ENCODE measurements at places on chromosomes 5 and 9.

DNA sequence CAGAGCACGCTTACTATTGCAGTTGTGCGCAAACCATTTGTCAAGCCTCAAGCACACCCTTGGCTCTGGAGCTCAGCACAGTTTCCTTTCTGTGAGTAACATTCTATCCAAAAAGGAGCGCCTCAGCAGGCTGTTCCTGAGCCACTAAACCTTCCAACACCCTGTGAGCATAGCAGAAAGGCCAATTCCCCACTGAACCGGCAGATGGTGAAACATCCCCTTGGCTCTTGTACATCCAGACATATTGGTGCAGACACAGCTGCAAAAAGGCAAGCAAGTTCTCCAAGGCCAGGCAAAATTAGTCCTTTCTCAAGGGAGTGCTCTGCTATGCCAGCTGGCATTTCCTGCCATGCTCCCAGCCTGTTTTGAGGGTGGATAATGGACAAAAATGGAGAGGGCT, 44.1 kb upstream of the CEMIP2 start:
- DNase-seq: peak; percentile 45

GRCh38 chr5:175621971-175622370, 35.9 kb upstream of the HRH2 start:
- DNase-seq: no peak

DNA sequence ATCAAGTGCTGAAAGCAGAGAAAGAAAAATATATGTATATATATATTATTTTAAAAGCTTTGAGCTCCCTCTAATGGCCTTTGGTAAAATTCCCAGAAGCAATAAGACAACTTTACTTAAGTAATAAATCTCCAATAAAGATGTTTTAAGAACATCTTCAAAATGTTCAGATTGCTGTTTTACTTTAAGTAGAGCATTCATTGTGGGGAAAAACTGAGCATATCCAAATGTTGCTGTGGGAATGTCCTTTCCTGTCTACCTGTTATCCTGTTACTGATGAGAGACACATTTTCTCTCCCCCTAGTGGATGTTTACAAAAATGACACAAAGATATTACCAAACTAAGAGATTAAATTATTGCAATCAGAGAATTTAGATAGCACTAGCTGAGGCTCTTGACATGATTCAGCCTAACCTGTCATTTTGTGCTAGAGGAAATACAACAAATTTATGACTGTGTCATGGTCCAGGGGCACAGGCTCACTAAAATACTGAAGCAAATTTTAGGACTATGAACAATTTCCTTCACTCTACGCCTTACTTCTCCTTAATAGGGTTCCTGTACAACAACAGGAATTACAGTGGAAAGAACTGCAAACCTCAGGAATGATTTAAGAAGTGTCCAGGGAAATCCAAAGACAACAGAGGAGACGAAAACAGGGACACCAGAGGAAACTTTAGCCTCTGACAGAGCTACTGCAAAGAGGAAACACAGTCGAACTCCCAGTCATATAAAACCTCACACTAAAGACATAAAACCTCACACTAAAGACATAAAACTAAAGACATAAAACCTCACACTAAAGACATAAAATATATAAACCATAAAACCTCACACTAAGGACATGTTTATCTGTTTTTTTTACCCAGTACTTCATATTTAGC, 24.3 kb upstream of the PRRC1 start:
- DNase-seq: no peak

- no peak for DNase-seq
Observed at GRCh38 chr9:79286992-79287707, 284.6 kb upstream of the TLE4 start.

GRCh38 chr5:159101685-159102084, 2.0 kb upstream of the EBF1 start:
- no peak for DNase-seq

- DNase-seq: no peak
Observed at GRCh38 chr9:110251212-110251611, 5.1 kb downstream of the TXN start.

DNA sequence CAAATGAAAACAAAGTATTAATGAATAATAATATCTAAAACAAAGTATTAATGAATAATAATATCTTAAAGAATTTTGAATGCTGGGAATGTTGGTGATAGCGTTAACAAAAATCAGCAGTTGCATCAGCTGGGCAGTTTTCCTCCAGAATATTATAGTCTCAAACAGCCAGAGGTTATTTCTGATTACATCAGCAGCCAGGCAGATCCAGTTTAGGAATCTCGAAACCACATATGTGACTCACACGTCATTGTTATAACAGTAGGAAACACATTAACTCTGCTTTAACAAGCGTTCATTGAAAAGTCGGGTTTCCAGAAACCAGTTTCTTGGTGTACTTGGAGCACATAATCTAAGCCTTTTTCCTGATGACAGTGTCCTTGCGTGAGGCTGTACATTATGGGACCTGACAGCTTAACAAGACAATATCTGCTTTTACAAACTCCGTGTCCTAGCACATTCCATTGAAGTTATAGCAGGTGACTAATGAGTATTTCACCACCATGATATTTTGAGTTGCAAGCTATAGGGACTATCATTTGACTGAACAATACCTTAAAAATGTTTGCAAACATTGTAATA, 559.5 kb upstream of the KLF4 start:
- no peak for DNase-seq

DNA sequence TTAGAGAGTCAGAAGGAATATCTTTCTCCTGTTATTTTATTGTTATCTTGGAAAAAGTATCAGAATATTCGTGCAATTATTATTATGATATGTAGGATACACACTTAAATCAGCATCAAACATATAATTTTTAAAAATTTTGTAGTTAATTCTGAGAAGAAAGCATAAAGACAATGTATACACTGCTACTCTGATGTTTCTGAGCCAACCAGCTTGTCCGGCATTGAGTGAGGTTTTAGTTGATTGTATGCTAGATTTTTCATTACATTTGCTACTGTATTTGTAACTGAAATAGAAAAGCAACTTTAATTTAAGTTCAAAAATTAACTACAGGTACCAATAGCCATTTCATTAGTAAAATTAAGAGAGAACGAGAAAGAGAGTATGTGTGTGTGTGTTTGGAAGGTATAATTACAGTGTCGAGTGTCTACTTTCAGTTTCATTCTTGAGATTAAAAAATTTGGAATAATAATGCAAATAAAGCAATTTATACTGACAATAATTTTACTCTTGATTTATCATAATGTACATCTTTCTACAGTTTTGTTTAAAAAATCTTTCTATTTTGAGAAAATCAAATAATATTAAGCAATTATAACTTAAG, 160.4 kb upstream of the CDH12 start:
- no peak for DNase-seq

- DNase-seq: no peak
Observed at GRCh38 chr5:179309383-179309670, 35.9 kb downstream of the ADAMTS2 start.

GRCh38 chr5:74258314-74258665, 382.2 kb downstream of the ENC1 start:
- no peak for DNase-seq

DNA sequence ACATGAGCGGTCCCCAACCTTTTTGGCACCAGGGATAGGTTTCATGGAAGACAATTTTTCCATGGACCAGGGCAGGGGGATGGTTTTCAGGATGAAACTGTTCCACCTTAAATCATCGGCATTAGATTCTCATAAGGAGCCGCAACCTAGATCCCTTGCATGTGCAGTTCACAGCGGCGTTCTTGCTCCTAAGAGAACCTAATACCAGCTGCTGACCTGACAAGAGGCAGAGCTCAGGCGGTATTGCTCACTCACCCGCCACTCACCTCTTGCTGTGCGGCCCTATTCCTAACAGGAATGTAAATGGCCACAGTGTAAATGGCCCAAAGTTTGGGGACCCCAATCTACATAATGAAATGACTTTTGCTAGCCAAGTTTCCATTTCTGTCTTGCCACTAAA, 3.1 kb upstream of the PLIN2 start:
- no peak for DNase-seq

DNA sequence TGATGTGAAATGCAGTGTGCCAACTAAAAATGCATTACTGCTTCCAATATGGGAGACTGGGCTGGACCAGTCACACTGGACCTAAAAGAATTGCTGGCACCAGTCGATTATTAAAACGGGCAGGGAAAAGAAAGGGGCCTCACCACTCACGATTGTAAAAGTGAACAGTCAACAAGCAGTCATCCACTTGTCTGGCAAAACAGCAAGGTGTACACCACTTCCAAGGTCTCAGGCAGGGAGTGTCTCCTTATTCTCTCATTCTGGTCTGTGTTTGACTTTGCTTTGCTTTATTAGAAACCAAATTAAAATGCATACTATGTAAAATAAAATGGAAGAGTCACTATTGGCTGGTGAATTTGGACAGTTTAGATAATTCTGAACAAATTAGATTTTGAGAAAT, 57.8 kb upstream of the TRPM3 start:
- DNase-seq: no peak

- no peak for DNase-seq
Observed at GRCh38 chr9:121298689-121299466, 30.9 kb downstream of the GSN start.

DNA sequence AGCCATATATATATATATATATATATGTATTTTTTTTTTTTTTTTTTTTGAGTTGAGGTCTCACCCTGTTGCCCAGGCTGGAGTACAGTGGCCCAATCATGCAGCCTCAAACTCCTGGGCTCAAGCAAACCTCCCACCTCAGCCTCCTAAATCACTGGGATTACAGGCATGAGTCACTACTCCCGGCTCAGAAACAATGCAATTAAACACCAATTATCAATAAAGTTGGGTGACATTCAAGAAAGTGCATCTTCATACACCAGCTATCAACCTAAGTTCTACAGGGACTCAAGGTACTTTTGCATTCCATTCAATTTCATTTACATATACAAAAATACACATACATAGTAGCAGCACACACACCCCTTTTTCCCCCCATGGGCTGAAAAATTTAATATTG, 7.6 kb downstream of the FAM13B start:
- no peak for DNase-seq

DNA sequence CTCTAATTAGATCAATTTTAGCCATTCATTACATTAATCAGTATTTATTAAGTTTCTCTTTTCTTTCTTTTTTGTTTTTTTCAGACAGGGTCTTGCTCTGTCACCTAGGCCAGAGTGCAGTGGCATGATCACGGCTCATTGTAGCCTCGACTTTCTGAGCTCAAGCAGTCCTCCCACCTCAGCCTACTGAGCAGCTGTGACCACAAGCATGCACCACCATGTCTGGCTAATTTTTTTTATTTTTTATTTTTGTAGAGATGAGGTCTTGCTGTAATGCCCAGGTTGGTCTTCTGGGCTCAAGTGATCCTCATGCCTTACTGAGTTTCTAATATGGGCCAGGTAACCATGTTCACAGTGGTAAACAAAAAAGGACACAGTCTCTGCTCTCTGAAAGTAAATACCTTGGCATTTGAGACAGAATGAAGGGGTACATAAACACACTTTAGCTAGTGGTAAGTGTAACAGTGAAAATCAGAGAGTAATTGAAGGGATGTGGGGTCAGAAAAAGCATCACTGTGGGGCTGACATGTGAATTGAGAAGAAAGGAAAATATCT, 336.3 kb downstream of the ADGRV1 start:
- no peak for DNase-seq

- no peak for DNase-seq
Observed at GRCh38 chr9:92527832-92528521, 7.8 kb downstream of the ECM2 start.

DNA sequence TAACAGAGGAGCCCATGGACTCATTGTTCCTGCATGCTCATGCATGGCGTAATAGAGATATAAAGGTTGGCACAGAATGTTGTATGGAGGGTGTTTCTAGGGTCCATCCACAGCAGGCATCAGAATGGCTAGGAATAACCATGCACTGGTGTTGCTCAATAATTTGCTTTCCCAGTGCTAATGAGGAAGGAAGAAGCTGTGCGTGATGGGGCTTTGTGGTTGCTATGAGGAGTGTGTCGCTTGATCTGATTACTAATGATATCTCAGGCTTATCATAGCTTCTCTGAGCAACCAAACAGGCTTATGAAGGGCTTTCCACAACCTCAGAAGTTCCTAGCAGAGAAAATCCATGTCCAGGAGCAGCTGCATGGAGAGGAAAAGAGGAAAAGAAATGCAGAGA, 151.3 kb upstream of the TRPC7 start:
- DNase-seq: no peak

GRCh38 chr5:128253880-128254279, 170.3 kb downstream of the SLC12A2 start:
- no peak for DNase-seq

DNA sequence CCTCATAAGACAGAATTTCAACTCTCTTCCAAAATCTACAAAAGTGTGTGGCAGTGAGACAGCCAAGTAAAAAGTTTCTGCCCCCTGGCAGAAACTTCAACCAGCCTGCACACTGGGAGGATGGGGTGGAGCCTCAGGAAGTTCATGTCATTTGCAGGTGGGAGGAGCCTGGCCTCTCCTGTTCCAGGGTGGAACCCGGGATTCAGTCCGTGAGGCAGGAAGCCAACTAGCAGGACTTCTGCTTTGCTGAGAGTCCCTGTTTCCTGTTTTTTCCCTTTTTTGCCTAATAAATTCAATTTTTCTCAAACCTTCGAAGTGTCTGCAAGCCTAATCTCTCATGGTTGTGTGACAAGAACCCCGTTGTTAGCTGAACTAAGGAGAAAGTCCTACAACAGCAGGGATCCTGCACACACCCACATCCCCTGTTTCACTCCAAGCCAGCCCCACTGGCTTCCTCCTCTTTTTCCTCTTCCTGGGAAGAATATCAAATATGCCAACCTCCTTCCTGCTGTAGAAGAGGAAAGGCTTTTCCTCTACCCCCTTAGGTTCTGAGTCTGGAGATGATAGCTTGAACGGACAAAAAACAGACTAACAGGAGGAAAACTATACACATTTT, 69.3 kb downstream of the ALDH7A1 start:
- DNase-seq: no peak

- DNase-seq: no peak
Observed at GRCh38 chr9:115883467-115884329, 269.9 kb upstream of the PAPPA start.

GRCh38 chr9:79977510-79978197, 405.9 kb downstream of the TLE4 start:
- no peak for DNase-seq

DNA sequence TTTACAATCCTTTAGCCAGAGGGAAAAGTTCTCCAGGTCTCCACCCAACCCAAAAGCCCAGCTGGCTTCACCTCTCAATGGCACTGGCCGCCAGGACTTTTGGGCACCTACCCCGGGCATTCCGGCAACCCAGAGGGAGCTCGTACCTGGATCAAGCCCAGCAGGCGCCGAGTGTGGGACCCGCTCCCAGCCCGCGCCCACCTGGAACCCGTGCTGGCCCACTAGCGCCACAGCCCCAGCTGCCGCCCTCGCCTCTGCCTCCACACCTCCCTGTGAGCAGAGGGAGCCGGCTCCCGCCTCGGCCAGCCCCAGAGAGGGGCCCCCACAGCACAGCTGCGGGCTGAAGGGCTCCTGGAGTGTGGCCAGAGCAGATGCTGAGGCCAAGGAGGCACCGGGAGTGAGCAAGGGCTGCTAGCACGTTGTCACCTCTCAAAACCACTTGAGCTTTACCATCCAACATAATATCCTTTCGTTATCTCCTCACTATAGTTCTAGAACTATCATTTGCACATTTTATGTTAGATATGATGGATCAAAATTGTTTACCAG, 69.7 kb downstream of the GCNT1 start:
- no peak for DNase-seq
